ENCODE measurements at places on chromosomes 6 and 20. TPM values are rescaled to one million over a fixed set of nuclear protein-coding genes. Genes with fewer than 3 reads are reported as not detected.
A peak's percentile ranks its signal among the peaks of the same experiment; 100 is the strongest.

DNA sequence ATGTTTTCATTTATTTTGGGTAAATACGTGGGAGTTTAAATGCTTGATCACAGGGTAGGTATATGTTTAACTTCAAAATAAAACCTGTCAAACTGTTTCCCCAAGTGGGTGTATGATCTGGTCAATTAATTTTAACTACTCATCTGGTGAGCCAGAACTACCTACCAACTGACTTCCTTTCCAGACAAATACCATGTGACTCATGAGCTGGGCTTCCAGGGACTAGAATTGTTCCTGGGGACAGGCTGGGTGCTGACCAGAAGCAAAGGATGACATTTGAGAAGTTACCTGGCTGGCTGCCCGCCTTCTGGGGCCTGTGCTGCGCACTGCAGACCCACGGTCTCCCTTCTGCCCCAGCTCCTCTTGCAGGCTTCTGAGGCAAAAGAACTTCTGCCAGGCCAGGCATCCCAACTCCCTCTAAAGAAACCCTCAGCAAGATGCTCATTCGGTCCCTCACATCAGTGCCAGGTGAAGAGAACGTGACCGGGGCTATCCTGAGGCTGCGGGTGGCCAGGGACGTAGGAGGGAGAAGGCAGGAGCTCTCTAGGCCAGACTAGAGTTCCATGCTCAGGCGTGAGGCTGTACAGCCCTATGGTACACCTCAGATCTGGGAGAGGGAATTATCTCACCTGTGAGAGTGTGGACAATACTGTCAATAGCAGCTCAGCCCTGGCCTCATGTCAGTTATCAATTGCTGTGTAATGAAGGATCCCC, 103.6 kb downstream of the JPH2 start:
- DNase-seq = peak; percentile 58

Gene TNXB
- total RNA-seq = under 0.01 TPM

GRCh38 chr6:18509871-18510643, 122.9 kb downstream of the RNF144B start:
- DNase-seq = no peak

GRCh38 chr6:135261872-135262725, 81.0 kb downstream of the MYB start:
- DNase-seq = no peak

Gene DEFB124
- total RNA-seq = not detected

DNA sequence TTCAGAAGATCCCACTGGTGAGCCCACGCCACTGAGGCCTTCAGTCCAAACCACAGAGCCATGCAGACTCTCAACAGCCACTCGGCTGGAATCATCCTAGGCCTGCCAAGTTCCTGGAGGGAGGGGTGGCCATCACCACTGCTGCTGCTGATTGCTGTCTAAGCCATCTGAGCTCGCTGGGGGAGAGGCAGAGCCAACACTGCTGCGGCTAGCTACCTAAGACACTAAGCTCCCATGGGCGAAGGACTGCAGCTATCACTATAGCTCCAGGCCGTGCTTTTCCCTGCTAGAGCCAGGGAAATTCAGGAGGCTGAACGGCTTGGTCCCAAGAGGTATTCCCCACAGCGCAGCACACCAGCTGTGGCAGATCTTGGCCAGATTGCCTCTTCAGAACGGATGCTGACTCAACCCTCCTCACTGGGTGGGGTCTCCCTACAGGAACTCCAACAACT, 73.6 kb downstream of the TBC1D32 start:
- DNase-seq = peak; percentile 35

- peak; percentile 97 for DNase-seq
These were observed 180.7 kb upstream of the UST start for GRCh38 chr6:148565930-148566663.

- DNase-seq = no peak
These were observed 157.8 kb downstream of the TRIM27 start for GRCh38 chr6:28765978-28766351.

Gene TMEM74B
- total RNA-seq = not detected

GRCh38 chr6:159221486-159222170, 52.4 kb downstream of the FNDC1 start:
- DNase-seq = no peak

Gene PRDM1
- total RNA-seq = 6.9 TPM

DNA sequence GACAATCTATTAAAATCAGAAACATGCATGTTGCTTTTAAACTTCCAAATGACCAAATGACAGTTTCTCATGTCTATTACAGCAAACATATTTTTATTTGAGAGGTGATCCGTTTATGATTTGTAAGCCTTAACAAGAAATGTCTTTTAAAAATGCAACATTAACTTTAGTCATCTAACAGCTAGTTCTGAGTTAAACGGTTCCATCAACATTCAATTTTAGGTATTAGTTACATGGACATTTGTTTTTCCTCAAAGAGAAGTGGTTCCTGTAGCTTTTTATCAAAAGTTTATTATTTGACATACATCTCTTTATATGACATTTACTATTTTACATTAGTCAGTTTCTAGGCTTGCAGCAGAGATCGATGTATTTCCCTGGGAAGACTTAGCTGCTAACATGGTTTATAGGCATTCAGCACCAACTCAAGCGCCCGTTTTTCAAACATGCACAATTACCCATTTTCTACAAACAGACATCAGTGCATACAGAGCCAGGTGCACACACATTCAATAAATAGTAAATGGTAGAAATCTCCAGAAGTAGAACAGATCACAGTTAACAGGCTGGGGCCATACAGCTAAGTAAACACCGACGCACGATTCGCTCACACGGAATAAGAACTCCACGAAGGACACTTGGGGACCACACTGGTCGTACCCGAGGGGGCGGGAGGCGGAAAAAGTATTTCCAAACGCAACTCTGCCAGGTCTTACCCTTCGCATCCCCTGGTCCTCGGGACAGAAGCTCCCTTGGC, 882 bp downstream of the CNR1 start:
- DNase-seq = no peak

Gene CLVS2
- total RNA-seq = not detected

Gene PKHD1
- not detected for total RNA-seq

Measured in IMR-90 (cell line).